ENCODE measurements at places on chromosomes 7 and 10.

DNA sequence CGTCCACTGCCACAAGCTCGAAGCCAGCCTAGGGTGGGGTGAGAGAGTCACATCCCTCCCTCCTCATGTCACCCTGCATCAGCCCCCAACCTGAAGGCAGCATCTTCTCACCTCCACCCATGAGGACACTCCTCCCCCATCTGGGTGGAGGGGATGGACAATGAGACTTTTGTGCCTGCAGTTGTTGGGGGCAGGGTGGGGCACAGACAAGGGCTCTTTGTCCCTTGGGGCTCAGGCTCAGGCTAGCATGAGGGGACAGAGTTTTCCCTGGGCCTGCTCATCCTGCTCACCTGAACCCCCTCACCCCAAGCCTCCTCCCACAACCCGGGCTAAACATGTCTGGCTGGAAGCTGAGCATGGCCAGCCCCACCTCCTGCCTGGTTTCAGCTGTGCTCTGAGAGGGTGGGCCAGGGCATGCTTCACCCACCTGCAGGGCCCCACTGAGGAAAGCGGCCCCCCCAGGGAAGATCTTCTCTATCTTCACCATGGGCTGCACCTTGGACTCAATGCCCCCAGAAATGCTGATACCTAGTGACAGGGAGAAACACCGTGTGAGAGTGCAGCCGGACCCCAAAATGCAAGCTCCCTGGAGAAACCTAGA is 9.3 kb downstream of the LZTS2 start:
- DNase-seq, result no peak

GRCh38 chr7:50793120-50793946 is 10.6 kb upstream of the GRB10 start:
- peak; percentile 17 for DNase-seq

DNA sequence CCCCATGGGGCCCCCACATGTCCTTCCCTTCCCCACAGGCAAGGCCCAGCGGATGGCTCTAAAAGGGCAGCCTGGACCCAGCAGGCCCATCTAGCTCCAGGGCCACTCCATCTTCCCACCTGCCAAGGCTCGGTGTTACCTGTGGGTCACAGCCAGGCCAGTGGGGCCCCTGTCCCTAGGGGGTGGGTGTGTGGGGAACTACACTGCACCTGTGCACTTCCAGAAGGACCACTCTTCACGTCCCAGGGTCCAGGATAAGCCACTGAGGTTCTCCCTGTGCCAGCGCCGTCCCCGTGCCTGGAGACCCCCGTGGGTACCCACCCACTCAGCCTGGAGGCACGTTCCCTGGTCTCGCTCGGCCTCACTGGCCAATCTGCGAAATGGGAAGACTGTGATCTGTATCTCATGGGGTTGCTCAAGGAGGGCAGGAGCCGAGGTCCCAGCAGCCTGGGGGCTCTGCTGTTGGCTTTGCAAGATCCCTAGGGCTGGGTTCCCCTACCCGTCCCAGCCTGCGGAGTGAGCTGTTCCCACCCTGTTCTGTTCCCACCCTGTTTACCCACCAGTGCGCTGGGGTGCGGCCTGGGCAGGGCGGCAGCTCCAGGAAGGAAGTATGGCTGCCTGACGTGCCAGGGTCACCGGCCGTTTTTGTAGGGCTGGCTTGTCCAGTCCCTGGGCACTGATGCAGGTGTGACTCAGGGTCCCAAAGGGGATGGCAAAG is 4.6 kb downstream of the PWWP2B start:
- no peak for DNase-seq

DNA sequence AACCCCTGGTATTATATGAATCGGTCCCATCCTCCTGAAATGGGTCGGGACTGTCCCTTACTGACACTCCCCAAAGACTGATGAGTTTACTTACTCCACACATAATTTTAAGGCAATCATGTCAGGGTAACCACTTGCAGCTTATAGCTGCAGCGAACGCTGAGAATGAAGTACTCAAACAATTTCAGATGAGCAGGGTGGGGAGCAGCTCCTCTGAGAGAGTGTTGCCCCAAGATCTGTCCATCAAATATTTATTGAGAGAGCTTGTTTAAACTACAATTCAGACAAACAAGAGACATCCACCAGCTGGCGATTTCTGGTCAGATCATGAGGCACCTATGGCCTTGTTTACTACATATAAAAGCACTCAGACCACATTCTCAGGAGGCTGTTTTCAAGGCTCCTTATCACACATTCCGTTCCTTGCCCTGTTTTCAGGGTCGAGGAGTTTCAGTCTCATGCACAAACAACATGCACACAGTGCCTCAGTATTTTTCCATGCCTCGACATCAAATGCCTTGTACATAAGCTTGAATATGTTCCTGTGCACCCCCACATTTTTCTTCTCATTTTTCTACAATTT is 80.1 kb downstream of the THSD7A start:
- DNase-seq, result no peak

- DNase-seq, result no peak
Observed at GRCh38 chr7:144048648-144049047, at the start of gene OR2A5. Gene OR2A5 (plus strand): TSS chr7:144048948. CDS start chr7:144050402, 1,454 bp downstream.

DNA sequence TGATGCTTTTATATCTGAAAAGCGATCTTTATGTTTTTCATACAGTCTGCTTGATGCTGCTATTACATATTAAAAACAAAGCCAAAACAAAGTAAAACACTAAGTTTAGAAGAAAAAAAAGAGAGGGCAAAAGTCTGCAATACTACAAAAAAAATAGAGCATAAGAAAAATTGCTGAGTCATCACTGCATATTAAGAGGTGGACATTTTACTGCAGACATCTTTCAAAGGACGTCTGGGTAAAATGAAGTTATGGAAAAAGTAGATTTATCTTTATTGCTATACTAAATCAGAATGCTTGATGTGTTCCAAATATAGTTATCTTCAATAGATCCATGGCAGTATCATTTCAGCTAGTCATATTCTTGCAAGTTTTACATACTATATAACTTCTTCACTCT is 172.0 kb downstream of the MAGI2 start:
- DNase-seq, result no peak

- no peak for DNase-seq
Observed at GRCh38 chr10:99693933-99694583, 34.7 kb downstream of the ENTPD7 start.

DNA sequence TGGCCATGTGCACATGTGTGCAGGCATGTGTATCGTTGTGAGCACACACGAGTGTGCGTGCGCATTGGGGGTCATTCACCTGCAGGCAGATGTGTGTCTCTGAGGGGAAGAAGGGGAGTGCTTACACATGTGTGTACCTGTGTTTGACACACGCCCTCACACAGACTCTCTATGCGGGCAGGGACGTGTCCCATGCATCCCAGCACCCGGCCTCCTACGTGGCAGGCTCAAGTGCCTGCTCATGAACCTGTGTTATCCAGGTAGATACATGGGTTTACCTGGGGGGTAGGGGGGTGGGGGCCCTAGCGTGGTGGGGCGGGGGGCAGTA is 18.6 kb downstream of the KCP start:
- DNase-seq, result no peak
